Dermis blood vessel endothelial cell (primary cell): ENCODE measurements at places on chromosomes 5 and 9. TPM values are rescaled to one million over a fixed set of nuclear protein-coding genes. Genes with fewer than 3 reads are reported as not detected.

The CFAP90 gene
- total RNA-seq, result not detected in 2 replicates

The PCDHB13 gene
- total RNA-seq, result 1.4 TPM in 2 replicates

The IRX1 gene
- total RNA-seq, result under 0.01 TPM in 1 of 2 replicates, not detected in the other

The ZNF454 gene
- total RNA-seq, result 0.47 and 1.0 TPM in 2 replicates

The MLLT3 gene
- total RNA-seq, result 7.3 and 13.8 TPM in 2 replicates
